HT1080 (cell line): ENCODE measurements at places on chromosomes 11 and 22. TPM values are rescaled to one million over a fixed set of nuclear protein-coding genes. Genes with fewer than 3 reads are reported as not detected.

DNA sequence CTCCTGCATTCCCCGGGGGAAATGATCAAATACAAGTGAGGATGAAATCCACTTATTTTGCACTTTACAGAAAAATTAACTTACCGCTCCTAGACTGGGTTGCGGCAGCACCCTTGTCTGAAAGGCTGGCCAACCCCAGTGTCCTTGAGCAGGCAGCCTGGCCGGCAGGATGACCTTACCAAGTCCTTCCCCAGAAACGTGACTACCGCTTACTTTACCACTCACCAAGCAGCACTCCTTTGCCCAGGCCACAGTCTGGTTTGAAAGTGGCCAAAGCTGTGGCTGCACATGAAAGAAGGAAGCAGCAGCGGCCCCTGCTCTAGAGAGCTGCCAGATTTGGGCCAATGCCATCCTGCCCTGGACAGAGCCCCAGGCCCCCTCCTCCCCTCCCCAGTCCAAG lies 20.3 kb downstream of the MYH9 start:
- DNase-seq: no peak

DNA sequence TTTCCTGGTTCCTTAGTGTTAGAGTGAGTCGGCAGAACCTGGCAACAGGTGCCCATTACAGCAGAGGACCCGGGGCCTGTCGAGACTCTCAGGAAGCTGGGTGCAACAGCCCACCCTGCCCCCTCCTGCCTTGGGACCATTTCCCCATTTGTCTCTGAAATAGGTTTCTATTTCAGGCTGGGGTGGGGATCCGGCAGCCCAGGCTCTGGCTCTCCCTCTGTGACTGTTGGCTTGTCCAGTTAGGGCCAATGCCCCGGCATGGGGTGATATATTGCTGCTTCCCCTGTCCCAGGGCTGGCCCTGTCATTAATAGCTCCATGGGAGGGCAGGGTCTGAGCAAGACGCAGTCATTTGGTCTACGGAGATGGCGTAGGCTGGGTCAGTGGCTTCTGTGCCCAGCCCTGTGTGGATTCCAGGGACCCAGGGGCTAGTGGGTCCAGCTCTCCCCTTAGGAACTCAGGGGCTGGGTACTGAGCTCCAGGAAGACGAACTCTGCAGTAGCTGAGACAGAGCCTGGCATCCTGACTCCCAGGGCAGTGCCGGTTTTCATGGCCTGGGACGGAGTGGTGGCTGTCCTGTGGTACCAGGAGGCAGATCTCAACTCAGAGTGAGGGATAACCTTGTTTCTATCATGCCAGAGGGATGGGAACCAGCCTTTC lies 2.7 kb downstream of the P2RY6 start:
- no peak for DNase-seq

DNA sequence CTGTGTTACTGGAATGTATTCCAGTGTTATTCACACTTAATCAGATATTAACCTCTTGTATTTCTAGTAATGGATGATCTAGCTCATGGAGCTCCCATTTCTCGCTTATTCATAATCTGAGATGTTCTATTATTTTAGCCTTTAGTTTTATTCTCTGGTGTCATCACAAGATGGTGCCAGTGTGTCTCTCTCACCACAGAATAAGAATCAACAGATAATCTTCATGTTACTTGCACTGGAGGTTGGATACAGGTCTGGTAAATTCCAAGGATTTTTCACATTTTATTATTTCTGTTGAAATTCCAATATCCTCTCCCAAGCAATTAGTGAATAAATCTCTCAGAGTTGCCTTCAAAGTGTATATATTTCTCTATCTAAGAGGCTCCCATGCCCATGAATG lies 74.6 kb downstream of the CASP12 start:
- DNase-seq: no peak

CD3E gene
- total RNA-seq: 0.42 TPM in 1 of 2 replicates, not detected in the other

GRCh38 chr22:46295277-46295971 lies 1.2 kb upstream of the GTSE1 start:
- DNase-seq: no peak

GRCh38 chr11:71245601-71246391 lies 6.6 kb downstream of the SHANK2 start:
- no peak for DNase-seq

- no peak for DNase-seq
Measured at GRCh38 chr11:34727228-34727737, 106.4 kb downstream of the EHF start.

TMEM121B gene
- 0.10 TPM in 1 of 2 replicates, not detected in the other for total RNA-seq

GRCh38 chr22:22666307-22667091 lies 22.1 kb downstream of the GGTLC2 start:
- peak; percentile 39 for DNase-seq

DNA sequence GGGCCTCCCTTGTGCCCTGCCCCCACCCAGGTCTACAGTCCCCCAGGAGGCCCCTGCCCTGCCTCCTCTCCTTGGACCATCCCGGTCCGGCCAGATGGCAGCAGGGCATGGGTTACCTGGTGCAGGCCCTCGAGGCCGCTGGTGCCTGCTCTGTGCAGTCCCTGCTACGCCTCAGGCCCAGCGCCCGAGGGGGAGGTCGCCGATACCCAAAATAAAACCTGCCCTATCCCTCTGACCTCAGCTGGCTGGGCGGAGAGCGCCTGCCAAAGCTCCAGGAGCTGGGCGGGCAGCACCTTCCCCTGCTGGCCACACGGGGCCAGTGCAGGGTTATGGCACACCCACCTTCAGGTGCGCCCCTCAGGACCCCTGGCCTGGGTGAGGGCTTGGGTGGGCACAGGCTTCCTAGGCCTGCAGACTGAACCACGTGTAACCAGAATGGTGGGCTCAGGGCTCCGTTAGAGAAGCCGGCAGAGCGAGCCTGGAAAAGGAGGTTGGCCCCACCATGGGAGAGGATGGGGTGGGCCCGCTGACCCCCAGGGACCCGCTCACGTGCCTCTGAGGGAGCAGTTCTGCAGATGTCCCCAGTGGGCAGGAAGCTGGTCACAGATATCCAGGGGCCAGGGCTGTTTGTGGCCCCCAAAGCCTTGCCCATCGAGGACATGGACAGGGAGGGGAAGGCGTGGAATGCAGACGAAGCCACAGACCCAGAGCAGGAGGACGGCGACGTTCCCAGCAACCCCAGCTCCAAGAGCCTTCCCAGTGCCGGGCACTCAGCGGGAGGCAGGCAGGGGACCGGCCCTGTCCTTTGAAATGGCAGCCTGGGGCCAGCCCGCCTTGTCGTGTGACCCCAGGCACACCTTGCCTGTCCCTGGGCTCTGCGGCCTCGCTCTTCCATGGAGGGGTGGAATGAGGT lies 1.7 kb upstream of the TNNT3 start:
- DNase-seq: no peak

DNA sequence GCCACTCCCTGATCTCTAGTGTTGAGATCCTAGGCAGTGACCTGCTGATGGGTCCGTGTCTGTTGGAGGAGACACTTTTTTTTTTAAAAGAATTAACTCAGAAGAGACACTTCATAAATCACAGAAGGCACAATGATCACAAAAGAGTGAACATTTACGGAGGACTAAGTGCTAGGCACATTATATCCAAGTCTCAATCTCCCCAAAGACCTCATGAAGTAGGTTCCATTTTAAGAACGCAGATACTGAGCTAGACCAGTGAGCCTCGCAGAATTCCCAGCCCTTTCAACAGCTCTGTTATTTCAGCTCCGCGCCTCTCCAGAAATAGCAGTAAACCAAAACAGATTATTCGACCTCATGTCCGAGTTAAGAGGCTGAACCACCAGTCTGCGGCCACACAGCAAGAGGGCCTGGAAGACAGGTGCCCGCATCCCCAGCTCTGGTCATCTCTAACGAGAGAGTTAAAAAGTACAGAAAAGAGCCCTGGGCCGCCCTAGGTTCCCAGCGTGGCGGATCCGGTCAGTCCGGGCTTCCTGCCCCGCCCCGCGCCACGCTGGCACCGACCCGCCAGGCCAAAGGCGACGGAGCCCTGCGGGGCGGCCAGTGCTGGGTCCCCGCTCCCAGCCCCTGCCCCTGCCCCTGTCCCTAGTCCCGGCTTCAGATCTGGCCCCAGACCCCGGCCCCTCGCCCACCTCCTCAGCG lies 612 bp downstream of the XBP1 start:
- DNase-seq: peak; percentile 30

FOLR2 gene
- not detected in 2 replicates for total RNA-seq

MS4A12 gene
- total RNA-seq: not detected in 2 replicates

DNA sequence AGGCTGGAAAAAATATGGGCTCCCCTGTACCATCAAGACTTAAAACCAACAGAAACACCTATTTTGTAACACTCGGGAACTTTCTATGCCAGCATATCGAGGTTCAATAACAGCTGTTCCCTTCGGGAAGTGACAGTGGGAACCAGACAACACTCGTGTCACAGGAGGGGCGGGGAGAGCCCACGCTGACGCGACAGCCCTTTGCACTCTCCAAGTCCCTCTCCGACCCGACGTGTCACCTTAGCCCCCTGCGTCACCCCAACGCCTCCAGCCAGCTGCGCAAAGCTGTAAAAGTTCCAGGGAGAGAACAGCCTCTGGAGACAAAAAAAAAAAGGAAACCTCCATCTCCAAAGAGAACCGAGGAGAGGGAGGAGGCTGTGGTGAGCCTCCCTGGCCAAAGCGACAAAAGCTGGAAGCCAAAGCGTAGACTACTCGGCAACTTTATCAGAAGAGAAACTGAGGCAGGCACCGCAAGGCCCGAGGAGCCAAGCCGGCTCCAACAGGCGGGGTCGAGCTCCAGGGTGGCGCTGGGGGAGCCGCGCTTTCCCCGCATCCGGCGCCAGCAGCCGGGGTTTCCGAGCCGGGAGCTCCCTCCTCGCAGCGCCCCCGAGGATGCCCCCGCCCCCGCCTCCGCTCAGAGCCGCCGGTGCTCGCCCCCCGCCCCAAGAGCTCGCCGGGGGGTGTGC lies 751 bp downstream of the ARFGAP3 start:
- DNase-seq: no peak

PIWIL4 gene
- total RNA-seq: 0.03 and 0.43 TPM in 2 replicates

STX5 gene
- 32.8 and 34.0 TPM in 2 replicates for total RNA-seq

MS4A4A gene
- not detected in 2 replicates for total RNA-seq

GRCh38 chr22:34914846-34915245 lies 151.1 kb upstream of the ISX start:
- DNase-seq: no peak

DNA sequence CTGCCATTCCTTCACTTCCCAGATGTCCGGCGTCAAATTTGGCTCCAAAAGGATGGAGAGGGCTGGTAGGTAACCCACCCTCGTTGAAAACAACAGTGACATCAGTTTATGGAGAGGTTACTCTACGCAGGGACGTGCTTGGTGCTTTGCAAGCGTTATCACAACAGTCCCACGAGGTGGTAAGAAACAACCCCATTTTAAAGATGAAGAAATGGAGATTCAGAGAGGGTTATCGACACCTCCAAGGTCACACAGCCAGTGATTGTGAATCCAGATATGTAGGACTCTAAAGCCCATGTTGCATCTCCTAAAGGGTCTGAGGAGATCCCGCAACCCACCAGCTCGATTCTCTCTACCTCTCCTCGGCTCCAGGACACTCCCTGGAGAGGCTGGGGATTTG lies 773 bp downstream of the MIAT start:
- no peak for DNase-seq

DNA sequence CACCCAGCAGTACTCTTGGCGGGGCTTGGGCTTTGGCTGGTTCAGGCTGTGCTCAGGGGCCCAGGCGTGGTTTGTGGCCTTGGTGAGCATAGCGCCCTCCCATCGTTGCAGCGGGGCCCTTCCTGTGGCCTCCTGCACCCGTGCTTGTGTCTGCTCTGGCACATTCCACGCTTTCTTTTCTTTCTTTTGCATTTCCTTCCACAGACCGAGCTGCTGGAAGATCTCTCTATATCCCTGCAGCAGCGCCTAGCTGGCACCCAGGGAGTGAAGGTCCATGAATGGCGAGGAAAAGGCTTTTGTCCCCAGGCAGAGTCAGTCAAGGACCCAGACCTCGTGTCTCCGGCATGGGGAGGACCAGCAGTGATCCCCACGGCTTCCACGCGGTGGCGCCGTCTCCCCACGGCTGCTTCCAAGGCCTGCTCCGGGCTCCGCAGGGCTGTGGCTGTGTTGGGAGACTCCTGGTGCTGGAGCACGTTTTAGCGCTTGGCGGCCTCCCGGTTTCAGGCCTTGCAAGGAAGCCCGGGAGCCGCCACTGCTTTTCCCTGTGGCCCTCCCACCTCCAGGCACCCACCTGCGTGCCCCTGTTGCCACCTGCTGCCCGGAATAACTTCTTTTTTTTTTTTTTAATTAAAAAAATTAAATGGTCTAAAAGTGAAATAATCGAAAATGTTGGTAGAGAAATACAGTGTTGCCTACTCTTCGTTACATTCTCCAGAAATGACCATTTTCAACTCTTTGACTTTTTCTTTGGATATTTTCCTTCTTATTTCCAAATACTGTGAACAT lies 28.5 kb downstream of the GLB1L2 start:
- peak; percentile 78 for DNase-seq

VPS26B gene
- total RNA-seq: 34.0 and 39.1 TPM in 2 replicates

- no peak for DNase-seq
Measured at GRCh38 chr11:112773264-112773663, 188.0 kb upstream of the NCAM1 start.

DNA sequence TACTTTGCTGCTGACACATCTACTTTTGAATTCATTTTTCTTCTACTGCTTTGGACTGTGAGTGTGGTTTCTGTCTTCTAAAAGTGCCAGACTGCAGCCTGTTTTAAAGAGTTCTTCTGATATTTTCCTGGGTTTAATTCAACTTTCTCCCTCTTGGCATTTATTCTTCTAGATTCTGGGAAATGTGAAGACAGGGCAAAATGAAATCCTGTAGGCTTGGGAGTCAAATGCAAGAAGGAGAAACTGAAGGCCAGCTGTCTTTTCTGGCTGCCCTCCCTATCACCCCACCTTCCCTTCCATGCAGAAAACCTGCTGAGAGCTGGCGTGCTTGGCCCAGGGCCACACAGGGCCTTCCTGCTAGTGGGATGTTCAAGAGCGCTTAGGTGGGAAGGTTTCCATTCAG lies 7.6 kb downstream of the ZNF70 start:
- no peak for DNase-seq

SPON1 gene
- total RNA-seq: not detected in 2 replicates

DNA sequence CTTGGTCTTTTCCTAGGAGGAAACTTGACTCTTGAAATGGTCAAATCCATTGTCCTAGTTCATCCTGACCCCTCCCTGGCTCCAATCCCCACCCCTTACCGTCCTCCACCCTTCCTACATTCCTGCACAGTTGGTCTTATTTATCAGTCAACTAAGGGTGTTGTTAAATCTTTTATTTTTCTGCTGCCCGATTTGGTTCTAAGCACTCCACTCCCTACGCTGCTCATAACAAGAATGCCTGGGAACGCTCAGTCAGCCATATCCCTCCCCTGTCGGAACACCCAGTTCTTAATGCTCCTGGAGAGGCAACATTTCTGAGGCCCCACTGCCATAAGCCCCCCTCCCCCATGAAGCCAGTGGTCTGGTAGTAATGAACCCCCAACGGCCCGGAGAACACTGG lies 9.7 kb downstream of the EHF start:
- DNase-seq: no peak

GRCh38 chr22:26665813-26666231 lies 8.4 kb downstream of the MIAT start:
- no peak for DNase-seq

KCNQ1 gene
- not detected in 2 replicates for total RNA-seq
